ENCODE measurements at places on chromosomes 1 and 21. TPM values are rescaled to one million over a fixed set of nuclear protein-coding genes. Genes with fewer than 3 reads are reported as not detected.

Gene HCN3
- 0.78 TPM for total RNA-seq

Gene MAP1LC3C
- total RNA-seq, result 0.20 TPM

Gene FAM163A
- not detected for total RNA-seq

Gene CFHR1
- not detected for total RNA-seq

Gene MED8
- total RNA-seq, result 47.8 TPM

Gene B3GALT5
- total RNA-seq, result not detected

Gene SYT6
- total RNA-seq, result not detected

Gene SMIM11
- 15.1 TPM for total RNA-seq

Gene PDZK1IP1
- total RNA-seq, result not detected

Gene CRABP2
- 45.6 TPM for total RNA-seq

Gene ZCCHC17
- total RNA-seq, result 37.5 TPM

Gene F13B
- not detected for total RNA-seq

Gene LCE2D
- total RNA-seq, result not detected

Gene ST6GALNAC5
- 0.39 TPM for total RNA-seq

Gene CYP4A11
- not detected for total RNA-seq

All from subcutaneous preadipocyte (primary cell).